DMS153 (cell line): ENCODE measurements at places on chromosomes 5 and 9.

DNA sequence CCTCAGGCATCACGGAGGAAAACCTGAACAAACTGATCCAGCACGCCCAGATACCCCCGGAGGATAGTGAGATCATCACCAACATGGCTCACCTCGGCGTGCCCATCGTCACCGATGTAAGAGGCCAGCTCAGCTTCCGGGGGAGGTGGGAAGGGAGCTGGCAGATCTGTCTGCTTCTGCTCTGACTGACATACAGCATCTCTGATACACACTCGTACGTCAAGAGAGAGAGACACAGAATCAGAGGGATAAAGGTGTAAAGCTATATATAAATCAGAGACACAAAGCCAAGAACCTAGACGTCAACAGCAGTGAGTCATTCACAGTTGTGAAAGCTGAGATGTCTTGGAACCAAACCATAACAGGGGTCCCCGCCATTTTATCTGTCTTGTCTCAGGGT lies 30.1 kb upstream of the CFAP157 start:
- DNase-seq: no peak

DNA sequence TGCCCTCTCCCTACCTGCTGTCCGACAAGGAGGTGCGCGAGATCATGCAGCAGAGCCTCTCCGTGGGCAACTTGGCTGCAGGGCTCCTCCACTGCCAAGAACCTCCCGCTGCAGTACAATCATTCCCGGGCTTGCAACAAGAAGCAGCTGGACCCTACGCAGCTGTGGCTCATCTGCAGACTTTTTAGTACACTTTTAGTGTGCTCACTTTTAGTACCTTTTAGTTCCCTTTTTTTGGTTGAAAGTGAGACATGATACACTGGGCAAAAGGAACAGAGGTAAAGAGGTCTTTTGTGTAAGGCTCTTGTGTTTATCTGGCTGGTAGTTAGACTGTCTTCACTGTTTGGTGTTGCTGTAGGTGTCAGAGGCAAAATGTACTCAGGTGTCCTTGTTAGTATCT lies 58.1 kb upstream of the SPTLC1 start:
- no peak for DNase-seq

DNA sequence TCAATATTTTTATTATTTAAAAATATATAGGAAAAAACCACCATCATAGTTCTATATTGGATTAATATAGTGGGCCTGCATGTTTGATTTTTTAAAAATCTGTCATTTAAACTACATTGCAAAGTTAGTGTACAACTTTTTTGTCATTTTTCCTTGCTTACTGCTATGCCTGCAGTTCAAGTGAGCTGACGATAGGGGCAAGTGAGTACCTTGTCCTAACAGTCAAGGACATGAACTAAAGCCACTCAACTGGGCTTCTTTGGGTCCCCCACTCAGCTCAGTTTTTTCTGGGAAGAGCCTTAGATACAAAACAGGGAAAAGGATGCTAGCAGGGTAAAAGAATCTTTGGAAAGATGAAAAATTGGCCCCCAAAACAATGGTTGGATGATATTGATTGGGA lies 269.9 kb downstream of the MAN2A1 start:
- no peak for DNase-seq

DNA sequence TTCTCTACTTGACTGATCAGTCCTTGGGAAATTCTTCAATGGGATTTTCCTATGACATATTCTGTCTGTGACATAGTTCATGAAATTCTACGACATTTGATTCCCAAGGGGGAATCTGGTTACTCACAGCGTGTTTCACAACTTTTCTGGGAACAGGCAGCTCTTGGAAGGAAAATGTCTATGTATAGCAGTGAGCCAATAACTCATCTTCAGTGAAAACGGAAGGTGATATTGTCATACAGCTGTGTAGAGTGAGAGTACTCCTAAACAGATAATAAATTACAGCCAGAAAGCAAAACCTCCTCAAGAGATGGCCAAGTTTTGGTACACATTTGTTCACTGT lies 91.4 kb downstream of the C9orf152 start:
- no peak for DNase-seq

GRCh38 chr5:159061834-159062474 lies 37.8 kb downstream of the EBF1 start:
- DNase-seq: no peak

DNA sequence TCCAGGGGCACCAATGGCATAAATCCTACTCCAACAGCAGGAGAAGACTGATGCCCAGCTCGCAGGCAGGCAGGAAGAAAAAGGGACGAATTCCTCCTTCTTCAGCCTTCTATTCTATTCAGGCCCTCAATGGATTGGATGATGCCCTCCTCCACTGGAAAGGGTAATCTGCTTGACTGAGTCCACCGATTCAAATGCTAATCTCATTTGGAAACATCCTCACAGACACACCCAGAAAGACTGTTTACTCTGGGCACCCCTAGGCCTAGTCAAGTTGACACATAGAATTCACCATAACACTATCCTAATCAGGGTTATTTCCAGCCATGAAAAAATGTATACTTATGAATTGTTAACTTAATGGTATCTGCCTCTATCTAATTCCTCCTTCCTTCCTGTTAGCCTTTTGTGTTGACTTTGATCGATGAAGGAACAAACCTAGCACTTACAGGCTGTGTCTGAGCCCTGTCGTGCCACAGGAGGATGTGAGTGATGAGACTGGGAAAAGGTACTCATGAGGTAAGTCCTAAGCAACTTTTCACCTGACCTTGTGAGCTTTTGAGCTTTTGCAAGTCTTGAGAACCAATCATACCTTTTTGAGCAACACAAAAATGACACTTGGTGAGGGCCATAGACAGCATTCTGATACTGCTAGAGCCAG lies 36.5 kb downstream of the FOXD1 start:
- DNase-seq: no peak

- DNase-seq: no peak
These were observed 88.5 kb upstream of the NR5A1 start for GRCh38 chr9:124595743-124596142.

- DNase-seq: no peak
These were observed 198.7 kb downstream of the HSPA4 start for GRCh38 chr5:133250527-133250926.

DNA sequence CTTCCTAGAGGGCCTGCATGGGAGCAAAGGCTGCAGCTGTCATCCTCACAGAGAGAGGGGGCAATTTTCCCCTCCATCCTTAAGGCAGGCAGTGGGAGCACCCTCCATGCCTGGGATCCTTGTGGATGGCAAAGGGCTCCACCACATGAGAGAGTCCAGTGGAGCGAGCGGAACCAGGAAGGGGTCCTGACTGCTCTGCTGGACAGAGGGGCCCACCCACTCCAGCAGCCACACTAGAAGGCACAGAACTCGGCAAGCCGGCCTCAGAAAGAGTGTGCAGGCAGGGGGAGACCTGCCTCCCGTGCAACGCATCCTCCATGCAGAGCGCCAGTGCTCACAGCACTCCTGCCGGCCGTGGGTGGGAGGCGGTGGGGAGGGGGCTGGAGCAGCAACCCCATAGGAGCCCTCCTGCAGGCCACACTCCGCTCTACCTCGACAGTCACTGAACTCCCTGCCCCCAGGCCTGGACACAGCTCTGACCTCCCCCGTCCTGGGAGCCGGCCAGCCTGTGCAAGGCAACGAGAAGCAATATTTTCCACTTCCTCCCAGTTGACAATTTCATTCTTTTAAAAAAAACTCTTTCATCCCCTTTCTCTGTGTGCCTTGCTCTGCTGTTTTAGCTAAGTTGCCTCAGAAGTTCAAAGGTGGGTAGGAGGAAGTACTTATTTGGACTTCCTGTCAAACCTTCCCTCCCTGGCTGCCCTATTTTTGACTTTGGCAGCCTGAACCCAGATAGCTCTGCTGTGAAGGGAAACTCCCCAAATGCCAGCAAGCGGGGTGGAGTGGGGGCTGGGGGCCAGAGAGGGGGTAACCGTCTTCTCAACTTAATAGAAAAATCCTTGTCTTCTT lies 5.3 kb upstream of the LCP2 start:
- no peak for DNase-seq

DNA sequence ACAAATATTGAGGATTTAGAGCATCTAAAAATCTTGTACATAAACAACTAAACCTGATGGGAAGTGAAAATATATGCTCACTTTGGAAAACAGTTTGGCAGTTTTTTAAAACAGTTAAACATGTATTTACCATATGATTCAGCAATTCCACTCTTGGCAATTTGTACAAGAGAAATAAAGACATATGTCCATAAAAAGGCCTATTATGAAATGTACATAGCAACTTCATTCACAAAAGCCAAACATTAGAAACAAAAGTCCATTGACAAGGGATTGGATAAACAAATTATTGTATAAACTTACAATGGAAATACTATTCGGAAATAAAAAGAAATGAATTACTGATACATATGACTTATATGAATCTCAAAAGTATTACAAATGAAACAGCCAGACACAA lies 196.2 kb upstream of the SLC24A2 start:
- DNase-seq: peak; percentile 62

DNA sequence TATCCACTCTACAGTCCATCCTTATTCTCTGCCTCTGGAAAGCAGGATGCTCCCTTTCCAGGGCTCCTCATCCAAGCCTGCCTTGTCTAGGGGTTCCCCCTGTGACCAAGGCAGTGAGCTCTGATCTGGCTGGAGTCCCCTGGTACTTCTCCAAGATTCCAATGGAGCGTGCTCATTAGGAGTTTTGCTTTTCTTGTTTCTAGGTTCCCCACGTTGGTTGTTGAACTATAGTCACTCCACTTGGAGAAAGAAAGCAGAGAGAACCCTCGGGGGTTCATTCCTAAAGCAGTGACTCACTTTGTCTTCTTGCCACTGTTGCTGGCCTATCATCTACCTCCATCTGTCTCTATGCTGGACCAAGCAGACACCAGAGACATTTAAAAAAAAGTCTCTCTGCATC lies 192.6 kb downstream of the TLE4 start:
- no peak for DNase-seq

- no peak for DNase-seq
These were observed 33.3 kb downstream of the AHRR start for GRCh38 chr5:354581-355378.

- DNase-seq: no peak
These were observed 10.4 kb upstream of the TCF7 start for GRCh38 chr5:134103998-134104654.

DNA sequence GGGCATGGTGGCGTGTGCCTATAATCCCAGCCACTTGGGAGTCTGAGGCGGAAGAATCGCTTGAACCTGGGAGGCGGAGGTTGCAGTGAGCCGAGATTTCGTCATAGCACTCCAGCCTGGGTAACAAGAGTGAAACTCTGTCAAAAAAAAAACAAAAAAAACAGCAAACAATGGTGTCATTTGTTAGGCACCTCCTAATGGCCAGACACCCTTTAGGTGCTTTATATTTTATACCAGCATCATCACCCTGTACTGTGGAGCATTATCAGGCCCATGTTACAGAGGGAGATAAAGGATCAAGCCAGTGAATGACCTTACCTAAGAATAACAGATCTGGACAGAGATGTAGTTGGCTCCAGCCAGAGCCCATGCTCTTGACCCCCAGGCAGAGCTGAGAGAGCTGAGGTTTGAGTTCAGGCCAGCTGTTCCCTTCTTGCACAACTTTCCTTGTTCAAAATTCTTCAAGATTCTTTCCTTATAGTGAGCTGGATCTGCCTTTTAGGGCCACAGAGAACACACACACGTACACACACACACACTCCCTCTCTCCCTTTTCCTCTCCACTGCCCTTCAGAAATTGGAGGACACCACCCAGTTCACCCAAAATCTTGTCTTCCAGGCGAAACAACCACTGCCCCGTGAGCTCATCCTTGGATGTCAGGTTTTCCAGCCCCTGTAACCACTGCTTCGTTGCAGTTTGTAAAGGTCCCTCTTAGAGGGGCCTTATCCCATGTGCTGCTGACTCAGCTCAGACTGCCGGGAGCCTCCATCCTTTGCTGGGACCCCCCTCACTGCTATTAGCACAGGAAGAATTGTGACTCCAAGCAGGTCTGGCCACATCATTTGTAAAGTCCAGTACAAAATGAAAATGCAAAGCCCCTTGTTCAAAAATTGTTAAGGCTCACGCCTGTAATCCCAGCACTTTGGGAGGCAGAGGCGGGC lies 10.4 kb upstream of the PTGES start:
- DNase-seq: no peak

DNA sequence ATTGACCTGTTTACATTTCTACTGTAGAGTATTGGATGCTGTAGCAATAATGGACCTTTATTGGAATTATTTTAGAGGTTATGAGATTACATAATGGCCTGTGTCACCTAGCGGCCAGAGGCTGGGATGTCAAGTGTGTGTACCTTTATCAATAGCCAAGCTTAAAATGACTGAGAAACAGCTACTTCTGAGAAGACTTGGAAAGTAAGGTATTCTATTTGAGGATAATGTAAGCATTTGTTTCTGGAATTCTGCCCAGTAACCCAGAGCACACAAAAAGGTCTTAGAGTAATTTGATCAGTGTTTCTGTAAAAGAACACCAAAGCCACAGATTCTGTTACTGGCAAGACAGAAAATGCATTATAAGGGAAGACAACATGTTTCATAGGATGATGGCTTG lies 116.8 kb downstream of the MACIR start:
- no peak for DNase-seq

DNA sequence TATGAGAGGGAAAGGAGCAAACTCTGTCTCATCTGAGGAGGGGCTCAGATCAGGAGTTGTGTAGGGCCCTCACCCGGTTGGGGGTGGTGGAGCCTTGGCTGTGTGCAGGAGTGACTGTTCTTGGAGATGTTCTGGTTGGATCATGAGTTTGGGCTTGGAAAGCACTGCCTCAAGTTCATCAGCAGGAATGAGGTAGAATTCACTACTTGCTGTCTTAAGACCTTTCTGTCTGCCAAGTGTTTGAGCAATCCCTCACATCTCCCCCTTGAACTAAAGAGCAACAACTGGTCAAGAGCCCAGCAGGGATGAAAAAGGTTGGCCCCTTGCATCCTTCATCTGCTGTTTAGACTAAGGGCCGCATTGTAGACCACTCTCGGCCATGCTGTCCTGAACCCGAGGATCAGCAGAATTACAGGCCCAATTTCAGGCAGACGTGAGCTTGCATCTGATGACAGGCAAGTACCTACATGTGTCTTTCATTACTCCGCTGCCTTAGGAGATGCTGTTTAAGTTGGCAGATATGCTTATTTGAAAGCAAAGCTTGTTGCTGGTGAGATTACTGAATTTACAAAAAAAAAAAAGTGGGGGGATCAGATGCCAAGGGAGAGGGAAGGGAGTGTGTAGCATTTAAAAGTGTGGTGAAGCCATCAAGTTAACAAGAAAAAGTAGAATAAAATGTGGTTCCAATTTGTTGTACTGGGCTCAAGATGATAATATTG lies 36.4 kb downstream of the PIK3R1 start:
- DNase-seq: no peak

DNA sequence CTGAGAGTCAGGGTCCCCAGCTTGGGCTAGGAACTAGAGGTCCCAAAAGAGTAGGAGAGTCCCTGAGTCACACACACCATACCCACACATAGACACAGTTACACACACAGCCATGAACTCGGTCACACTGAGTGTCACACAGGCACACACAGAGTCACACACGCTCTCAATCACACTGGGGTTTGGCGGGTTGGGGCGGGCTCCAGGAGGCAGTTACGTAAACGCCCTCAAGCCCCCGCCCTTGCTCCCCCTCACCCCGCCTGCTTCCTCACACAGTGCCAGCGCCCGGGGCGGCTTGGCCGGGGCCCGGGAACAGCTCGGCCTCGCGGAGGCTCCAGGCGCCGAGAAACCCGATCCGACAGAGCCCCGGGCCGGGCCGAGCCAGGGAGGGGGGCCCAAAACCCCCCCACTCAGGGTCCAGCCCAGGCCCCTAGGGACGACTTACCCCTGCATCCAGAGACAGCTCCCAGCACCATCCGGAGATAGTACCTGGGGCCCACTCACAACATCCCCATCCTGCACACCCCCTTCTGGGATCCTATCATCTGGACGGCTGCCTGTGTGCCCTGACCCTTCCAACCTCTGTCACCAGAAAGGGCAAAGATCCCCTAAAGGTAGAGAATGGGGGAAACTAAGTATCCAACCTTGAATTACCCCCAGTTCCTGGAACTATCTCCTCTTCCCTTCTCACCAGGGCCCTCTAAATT lies 3.5 kb upstream of the CNTFR start:
- no peak for DNase-seq
